NCI-H1436 treated with DMSO at 0.1 percent for 48 hours (cell line): ENCODE measurements at places on chromosomes 13 and 19.

DNA sequence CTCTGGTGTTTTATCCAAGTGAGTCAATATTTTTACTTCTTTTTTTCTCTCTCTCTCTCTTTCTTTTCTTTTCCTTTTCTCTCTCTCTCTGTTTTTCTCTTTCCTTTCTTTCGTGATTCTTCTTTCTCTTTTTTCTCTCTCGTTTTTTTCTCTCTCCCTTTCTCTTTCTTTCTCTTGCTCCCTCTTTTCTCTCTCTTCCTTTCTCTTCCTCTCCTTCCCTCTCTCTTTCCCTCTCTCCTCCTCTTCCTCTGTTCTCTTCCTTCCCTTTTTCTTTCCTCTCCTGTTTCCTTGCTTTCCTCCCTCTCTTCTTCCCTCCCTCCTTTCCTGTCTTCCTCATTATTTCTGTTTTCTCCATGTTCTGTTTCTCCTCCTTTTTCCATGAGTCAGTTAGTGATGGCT, 641.5 kb downstream of the FGF9 start:
- no peak for DNase-seq

DNA sequence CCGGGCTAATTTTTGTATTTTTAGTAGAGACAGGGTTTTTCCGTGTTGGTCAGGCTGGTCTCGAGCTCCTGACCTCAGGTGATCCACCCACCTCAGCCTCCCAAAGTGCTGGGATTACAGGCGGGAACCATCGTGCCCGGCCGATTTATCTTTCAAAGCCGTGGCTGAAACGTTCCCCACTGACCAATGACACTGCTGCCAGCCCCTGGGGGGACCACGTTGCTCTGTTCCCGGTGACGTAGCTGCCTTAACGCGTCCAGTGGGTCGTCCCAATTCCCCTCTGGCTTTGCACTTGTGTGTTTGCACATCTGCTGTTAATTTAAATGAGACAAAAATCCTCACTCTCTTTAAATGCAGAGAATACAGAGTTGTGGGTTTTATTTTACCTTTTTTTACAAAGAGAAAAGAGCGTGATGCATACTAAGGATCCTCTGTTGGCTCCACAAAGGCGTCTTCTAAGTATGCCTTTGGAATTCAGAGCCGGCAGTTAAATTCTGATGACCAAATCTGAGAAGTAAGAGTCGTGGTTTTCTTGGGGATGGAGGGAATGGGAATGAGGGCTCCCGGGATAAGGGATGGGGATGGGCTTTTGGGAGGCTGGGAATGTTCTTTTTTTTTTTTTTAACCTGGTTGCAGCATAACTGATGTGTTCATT, 18.6 kb upstream of the LMTK3 start:
- DNase-seq = no peak

DNA sequence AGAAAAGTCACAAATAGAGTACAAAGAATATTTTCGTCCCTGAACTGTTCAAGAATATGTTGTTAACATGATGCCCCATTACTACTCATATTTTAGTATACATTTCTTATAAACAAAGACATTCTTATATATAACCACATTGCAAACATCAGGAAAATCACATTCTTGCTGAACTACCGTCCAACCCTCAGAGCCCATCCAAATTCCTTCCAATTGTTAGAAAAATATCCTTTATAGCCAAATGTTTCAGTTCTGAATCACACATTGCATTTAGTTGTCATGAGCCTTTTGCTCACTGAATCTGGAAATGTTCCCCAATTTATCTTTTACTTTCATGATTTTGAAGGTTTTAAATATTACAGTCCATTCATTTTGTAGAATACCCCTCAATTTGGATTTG, 467.8 kb upstream of the ARGLU1 start:
- DNase-seq = no peak

GRCh38 chr19:33396701-33397535, 23.4 kb downstream of the CEBPG start:
- DNase-seq = no peak

DNA sequence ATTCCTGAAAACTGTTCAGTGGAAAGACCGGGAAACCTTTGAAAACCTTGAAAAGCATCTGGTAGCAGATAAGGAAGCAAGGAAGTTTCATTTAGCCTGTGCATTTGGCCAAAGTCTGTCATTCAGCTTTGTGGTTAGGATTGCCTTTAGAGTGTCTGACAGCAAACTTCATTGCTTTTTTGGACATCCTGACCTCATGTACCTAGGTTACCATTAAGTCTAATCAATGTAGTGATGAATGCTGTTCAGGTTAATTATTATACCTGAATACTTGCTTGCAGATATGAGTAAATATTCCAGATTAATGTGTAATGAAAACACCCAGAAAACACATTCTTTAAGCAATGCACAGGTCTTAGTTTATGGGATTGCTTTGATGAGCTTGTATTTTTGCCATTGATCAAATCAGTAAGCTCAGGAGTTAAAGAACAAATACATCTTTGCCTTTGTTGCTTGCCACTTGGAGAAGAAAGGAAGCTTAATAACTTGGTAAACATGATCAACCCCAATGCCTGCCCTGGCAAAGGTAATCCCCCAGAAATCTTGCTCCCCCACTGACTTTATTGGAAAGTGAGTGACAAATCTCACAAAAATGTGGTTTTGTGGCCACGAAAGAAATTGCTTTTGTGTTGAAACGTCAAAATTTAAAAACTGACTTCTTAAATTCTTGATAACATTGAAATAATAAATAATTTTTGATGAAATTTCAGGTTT, 87.4 kb downstream of the SLC15A1 start:
- no peak for DNase-seq
